ENCODE measurements at places on chromosomes 11 and 22. TPM values are rescaled to one million over a fixed set of nuclear protein-coding genes. Genes with fewer than 3 reads are reported as not detected.
A peak's percentile ranks its signal among the peaks of the same experiment; 100 is the strongest.

- no peaks in the 10 kb centered on the region for H3K36me3 ChIP-seq
- no peaks in the 10 kb centered on the region for H3K4me1 ChIP-seq
- DNase-seq: no peak
These were observed 209.8 kb upstream of the NARS2 start for GRCh38 chr11:78784321-78785061.

GRCh38 chr22:30307041-30307574, 17.8 kb upstream of the CASTOR1 start:
- peaks cover 12% of the 10 kb centered on the region for H3K36me3 ChIP-seq
- H3K4me3 ChIP-seq: no peak overlapping the region
- DNase-seq: no peak
- no peaks in the 10 kb centered on the region for H3K27me3 ChIP-seq
- peaks cover 92% of the 10 kb centered on the region for H3K4me1 ChIP-seq

DNA sequence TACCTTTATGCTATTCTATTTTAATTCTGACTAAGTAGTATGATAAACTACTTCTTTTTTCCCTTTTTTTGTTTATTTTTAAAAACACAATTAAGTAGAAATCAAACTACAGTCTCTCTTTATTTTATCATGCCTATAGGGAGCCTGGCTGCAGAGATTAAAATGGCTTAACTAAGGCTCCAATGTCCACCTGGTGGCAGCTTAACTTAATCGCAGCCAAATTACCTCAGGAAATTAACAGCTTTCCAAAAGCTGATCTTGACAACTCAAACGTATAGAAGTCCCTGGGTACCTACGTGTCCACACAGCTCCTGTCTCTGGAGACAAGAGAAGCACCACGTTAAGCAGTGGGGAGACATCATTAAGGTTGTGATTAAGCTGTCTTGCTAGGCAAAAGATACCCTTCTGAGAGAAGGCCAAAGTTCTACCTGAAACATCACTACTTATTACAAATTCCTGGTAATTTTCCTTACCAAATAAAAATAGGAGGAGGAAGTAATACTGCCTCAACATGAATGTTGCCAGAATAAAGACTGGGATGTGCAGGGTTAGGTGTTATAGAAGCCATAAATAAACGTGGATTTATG, 63.2 kb upstream of the SNX19 start:
- H3K36me3 ChIP-seq: no peaks in the 10 kb centered on the region
- no peak overlapping the region for H3K4me3 ChIP-seq
- no peaks in the 10 kb centered on the region for H3K4me1 ChIP-seq
- H3K27me3 ChIP-seq: peaks cover 16% of the 10 kb centered on the region

DNA sequence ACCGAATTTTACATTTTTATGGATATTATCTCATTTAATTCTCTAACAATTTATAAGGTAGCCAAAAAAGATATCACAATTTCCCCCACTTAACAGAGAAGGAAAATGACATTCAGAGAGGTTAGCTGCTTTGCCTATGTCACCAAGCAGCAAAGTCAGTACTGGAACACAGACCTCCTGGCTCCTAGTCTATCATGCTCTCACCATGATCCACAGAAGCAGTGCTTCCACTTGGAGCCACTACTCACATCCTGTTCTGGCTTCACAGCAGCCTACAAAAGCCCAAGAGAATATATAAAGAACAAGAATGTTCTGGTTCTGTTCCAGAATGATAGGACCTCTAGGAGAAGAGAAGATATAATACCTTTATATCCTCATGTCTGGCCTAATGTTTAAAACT, 59.5 kb upstream of the SCUBE2 start:
- no peaks in the 10 kb centered on the region for H3K27me3 ChIP-seq
- H3K4me1 ChIP-seq: peaks cover 10% of the 10 kb centered on the region
- no peak overlapping the region for H3K27ac ChIP-seq
- no peak overlapping the region for H3K4me3 ChIP-seq

GRCh38 chr11:37407461-37407860, 809.4 kb upstream of the RAG2 start:
- H3K27me3 ChIP-seq: no peaks in the 10 kb centered on the region
- H3K27ac ChIP-seq: no peak overlapping the region
- H3K4me3 ChIP-seq: no peak overlapping the region
- no peaks in the 10 kb centered on the region for H3K36me3 ChIP-seq
- DNase-seq: no peak

- no peak overlapping the region for H3K27ac ChIP-seq
These were observed 34.6 kb downstream of the CSNK2A3 start for GRCh38 chr11:11318461-11318860.

GRCh38 chr22:26643418-26644100, 13.8 kb upstream of the MIAT start:
- no peaks in the 10 kb centered on the region for H3K4me1 ChIP-seq
- H3K4me3 ChIP-seq: no peak overlapping the region
- peaks cover 88% of the 10 kb centered on the region for H3K27me3 ChIP-seq

- H3K36me3 ChIP-seq: no peaks in the 10 kb centered on the region
- H3K27me3 ChIP-seq: no peaks in the 10 kb centered on the region
- peaks cover 20% of the 10 kb centered on the region for H3K4me1 ChIP-seq
- DNase-seq: no peak
- no peak overlapping the region for H3K27ac ChIP-seq
- no peak overlapping the region for H3K4me3 ChIP-seq
These were observed 21.4 kb upstream of the CDON start for GRCh38 chr11:126083829-126084607.

- H3K36me3 ChIP-seq: no peaks in the 10 kb centered on the region
- H3K27me3 ChIP-seq: no peaks in the 10 kb centered on the region
- DNase-seq: peak; percentile 72
- H3K27ac ChIP-seq: no peak overlapping the region
- no peak overlapping the region for H3K4me3 ChIP-seq
- no peaks in the 10 kb centered on the region for H3K4me1 ChIP-seq
These were observed 743.6 kb downstream of the ETS1 start for GRCh38 chr11:127843483-127844396.

DNA sequence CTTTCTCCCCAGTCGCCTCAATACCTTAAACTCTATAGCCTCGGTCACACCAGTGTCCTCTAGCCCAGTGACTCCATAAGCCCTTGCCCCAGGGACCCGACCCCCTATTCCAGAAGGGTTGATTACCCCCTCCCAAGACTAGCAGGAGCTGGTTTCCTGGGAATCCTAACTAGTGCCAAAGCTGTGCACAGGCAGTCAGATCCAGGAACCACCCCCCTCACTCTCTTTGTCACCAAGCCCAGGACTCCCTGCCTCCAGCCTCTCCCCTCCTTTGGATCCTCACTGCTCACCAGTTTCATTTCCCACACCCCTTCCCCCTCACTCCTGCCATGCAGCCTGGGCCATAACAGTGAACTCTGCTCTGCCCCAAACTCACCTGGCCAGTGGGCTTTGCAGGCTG, 9.8 kb downstream of the LTBP3 start:
- no peak overlapping the region for H3K27ac ChIP-seq
- peak overlapping the region; percentile 23 for H3K4me3 ChIP-seq
- no peak for DNase-seq
- no peaks in the 10 kb centered on the region for H3K27me3 ChIP-seq

- H3K27me3 ChIP-seq: no peaks in the 10 kb centered on the region
- no peaks in the 10 kb centered on the region for H3K4me1 ChIP-seq
- peaks cover 43% of the 10 kb centered on the region for H3K36me3 ChIP-seq
These were observed 32.6 kb downstream of the TSPAN4 start for GRCh38 chr11:875203-875602.

- no peak overlapping the region for H3K27ac ChIP-seq
- no peaks in the 10 kb centered on the region for H3K27me3 ChIP-seq
- DNase-seq: peak; percentile 89
- H3K4me1 ChIP-seq: peaks cover 27% of the 10 kb centered on the region
These were observed 11.0 kb downstream of the CRELD2 start for GRCh38 chr22:49929211-49929979.

GRCh38 chr11:30285416-30286121, 37.3 kb upstream of the ARL14EP start:
- peaks cover 14% of the 10 kb centered on the region for H3K27me3 ChIP-seq
- H3K36me3 ChIP-seq: no peaks in the 10 kb centered on the region
- H3K4me3 ChIP-seq: no peak overlapping the region
- no peak overlapping the region for H3K27ac ChIP-seq
- H3K4me1 ChIP-seq: no peaks in the 10 kb centered on the region
- no peak for DNase-seq

- H3K27ac ChIP-seq: no peak overlapping the region
- H3K4me3 ChIP-seq: no peak overlapping the region
- H3K4me1 ChIP-seq: no peaks in the 10 kb centered on the region
- no peaks in the 10 kb centered on the region for H3K36me3 ChIP-seq
- no peak for DNase-seq
These were observed 38.2 kb upstream of the ALX4 start for GRCh38 chr11:44348114-44348513.

DNA sequence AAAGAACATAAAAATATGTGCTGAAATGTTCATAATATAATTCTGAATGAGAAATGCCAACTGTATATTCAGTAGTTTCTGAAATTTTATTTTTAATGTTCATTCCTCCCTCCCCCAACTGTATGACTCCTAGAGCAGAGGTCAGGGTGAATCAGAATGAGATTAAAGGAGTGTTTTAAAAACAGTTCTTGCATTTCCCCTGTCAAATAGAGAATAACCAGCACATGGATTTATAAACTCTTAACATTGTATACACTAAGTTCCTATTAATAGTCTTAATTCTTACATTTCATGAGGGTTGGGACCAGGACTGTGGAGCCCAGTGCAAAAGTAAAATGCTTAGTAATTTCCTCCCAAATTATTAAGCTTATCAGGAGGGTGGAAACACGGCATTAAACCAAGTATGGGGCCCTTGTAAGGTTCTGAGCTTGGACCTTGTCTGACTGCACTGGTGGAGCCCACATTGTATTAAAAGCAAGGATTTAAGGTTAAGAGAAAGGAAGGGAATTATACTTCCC, 474.6 kb upstream of the RAG2 start:
- no peak overlapping the region for H3K4me3 ChIP-seq
- no peaks in the 10 kb centered on the region for H3K36me3 ChIP-seq
- H3K27ac ChIP-seq: no peak overlapping the region
- no peak for DNase-seq
- no peaks in the 10 kb centered on the region for H3K4me1 ChIP-seq
- no peaks in the 10 kb centered on the region for H3K27me3 ChIP-seq

Gene PGA4
- total RNA-seq: not detected

- peaks cover 27% of the 10 kb centered on the region for H3K27me3 ChIP-seq
- DNase-seq: no peak
- no peaks in the 10 kb centered on the region for H3K4me1 ChIP-seq
- no peak overlapping the region for H3K27ac ChIP-seq
These were observed 515.6 kb upstream of the CCDC90B start for GRCh38 chr11:83801799-83802198.

DNA sequence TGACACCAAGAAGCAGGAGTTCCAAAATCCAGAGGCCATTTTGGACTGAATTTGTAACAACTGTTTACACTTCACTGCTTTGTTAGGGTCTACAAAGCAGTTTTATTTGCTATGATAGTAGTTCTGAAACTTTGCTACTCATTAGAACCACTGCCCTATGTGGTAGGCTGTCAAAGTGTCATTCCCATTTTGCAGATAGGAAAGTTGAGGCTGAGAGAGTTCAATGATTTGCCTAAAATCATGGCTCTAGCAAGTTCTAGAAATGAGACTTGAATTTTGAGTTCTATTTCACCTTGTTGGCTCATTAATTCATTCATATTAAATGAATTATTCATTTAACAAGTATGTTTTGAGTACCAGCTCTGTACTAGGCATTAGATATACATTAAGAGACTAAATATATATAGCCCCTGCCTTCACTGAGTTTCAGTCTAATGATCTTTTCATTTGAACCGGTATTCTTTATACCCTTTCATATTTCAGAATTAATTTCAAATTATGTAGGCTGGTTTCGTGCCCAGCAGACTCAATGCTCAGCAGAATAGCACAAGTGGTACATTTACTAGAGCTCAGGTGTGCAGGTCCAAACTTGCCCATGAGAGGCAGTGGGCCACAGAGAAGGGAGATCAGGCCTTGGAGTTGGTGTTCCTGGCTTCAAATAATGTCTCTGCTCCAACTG, 93.5 kb downstream of the ME3 start:
- H3K27ac ChIP-seq: no peak overlapping the region
- no peaks in the 10 kb centered on the region for H3K36me3 ChIP-seq
- peaks cover 34% of the 10 kb centered on the region for H3K4me1 ChIP-seq
- H3K27me3 ChIP-seq: no peaks in the 10 kb centered on the region

GRCh38 chr11:75814363-75814676, 690 bp upstream of the UVRAG start:
- H3K4me3 ChIP-seq: no peak overlapping the region
- no peak for DNase-seq
- H3K36me3 ChIP-seq: no peaks in the 10 kb centered on the region
- H3K27ac ChIP-seq: peak overlapping the region; percentile 92
- no peaks in the 10 kb centered on the region for H3K27me3 ChIP-seq
- peaks cover 12% of the 10 kb centered on the region for H3K4me1 ChIP-seq

Gene OR51E2
- total RNA-seq: not detected

Gene SLC5A1
- total RNA-seq: 8.6 TPM

GRCh38 chr11:98979205-98979604, 41.5 kb upstream of the CNTN5 start:
- no peak overlapping the region for H3K27ac ChIP-seq
- H3K4me3 ChIP-seq: no peak overlapping the region
- no peaks in the 10 kb centered on the region for H3K27me3 ChIP-seq

DNA sequence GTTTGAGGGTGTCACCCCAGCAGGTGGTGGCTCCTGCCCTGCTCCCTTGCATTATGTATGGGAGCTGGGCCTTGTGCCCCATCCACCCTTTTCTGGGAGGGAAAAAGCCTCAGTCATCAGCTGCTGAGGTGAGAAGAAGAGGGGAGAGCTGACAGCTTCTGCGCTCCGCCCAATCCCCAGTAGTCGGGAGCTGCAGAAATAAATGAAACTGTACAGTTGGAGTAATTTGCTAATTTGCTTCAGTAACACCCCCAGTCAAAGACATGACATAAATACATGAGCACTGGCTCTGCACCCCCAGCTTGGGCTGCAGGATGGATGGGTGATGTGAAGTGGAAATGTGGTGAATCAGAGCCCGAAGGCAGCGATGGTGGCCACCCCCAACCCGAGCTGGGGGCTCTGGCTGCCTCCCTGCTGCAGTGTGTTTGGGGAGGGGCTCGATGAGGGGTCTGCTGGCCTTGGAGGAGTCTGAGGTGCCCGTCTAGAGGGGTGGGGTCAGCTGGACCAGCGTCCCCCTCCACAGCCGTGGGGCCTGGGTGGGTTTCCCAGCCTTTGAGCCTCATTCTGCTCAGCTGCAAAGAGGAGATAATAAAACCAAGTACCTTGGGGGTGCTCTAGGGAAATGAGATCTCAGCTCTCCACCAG, 59.2 kb downstream of the MPPED1 start:
- H3K4me3 ChIP-seq: no peak overlapping the region
- H3K36me3 ChIP-seq: no peaks in the 10 kb centered on the region
- H3K27me3 ChIP-seq: peaks cover 56% of the 10 kb centered on the region
- H3K4me1 ChIP-seq: no peaks in the 10 kb centered on the region

- no peak overlapping the region for H3K4me3 ChIP-seq
- H3K36me3 ChIP-seq: no peaks in the 10 kb centered on the region
- no peaks in the 10 kb centered on the region for H3K4me1 ChIP-seq
These were observed 546.0 kb downstream of the BRD1 start for GRCh38 chr22:49281467-49282340.

DNA sequence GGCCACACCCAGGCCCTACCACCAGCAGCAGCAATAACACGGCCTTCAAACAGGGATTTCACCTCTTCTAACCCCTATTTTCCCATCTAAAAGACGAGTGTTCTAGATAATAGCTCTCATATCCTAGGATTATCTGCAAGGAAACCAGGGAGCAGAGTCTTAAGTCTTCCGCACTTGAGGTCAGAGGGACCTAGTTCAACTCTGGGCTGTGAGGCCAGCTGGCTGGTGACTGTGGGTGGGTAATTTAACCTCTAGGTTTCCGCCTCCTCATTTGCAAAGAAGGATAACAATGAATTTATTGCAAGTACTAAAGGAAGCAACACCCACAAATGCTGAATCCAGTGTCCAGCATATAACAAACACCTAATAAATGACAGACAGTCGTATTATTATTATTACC, 70.1 kb downstream of the LARGE1 start:
- no peaks in the 10 kb centered on the region for H3K27me3 ChIP-seq
- no peaks in the 10 kb centered on the region for H3K36me3 ChIP-seq
- no peak for DNase-seq
- H3K27ac ChIP-seq: no peak overlapping the region
- H3K4me1 ChIP-seq: peaks cover 8% of the 10 kb centered on the region
- H3K4me3 ChIP-seq: no peak overlapping the region
